ENCODE measurements at places on chromosomes 7 and 10.

DNA sequence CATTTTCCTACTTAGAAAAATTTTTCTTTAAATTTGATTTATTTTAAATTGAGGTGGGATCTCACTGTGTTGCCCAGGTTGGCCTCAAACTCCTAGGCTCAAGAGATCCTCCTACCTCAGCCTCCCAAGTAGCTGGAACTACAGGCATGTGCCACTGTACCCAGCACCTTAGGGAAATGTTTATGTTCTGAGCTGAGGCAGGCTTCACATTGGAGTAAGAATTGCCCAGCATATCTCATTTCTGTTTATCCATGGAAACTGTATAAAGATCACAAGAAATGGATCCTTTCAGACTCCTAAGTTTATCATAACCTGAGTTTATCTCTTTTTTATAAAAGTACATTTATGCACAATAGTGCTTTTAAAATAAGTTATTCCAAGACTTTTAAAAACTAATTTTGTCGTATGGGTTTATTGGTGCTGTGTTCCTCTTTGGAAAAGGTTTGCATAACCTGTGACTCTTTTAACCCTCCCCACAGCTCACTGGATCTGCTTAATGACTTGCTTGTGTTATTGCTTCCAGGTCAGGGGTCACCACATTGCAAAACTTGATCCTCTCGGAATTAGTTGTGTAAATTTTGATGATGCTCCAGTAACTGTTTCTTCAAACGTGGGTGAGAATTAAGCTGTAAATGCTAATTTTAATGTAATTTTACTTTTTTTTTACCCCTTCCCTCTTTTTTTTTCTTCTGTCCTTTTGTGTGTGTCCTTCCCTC lies 40.7 kb downstream of the OGDH start:
- DNase-seq: no peak

DNA sequence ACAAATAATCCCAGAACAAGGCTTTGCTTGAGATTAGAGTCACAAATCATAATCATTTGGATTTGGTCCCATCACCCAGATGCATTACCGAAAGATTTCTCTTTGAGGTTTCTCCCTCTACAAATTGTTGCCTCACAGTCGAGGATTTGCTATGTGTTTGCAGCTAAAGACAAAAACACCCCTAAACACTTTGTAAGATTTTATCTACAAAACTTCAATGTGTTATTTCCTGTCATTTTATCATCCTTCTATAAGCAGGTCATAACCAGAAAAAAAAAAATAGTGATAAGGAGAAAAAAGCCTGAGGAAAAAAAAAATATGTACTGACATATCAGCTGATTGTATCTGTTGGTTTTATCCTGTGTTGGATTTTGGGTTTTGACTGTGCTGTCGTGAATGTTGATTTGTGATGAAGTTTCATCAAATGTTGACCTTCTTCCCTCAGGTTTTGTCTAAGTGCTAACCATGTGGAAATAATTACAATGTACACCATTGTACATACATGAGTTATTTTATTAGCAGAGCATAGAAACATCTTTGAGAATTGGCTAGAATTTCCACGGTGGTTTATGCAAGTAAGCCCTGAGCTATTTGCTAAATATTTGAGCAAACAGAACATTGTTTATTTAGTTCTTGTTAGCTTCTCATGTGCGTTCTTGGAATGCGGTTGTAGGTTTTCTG lies 274.4 kb downstream of the NEBL start:
- DNase-seq: peak; percentile 20

DNA sequence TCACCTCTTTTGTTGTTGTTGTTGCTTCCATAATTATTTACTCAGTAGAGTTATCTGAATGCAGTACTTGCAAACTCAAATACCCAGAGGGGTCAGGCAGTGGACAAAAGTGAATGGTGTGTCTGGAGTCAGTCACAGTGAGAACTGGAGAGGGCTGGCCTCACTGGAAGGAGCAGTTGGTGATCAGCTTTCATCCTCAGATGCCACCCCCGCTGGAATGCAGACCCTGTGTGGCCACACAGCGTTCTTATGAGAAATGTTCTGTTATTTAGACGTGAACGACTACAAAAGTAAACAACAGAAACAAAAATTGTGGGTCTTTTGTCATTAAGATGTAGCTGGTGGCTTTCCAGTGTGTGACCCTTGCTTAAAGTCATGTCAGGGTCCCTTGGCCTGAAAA lies 29.6 kb upstream of the VPS41 start:
- DNase-seq: no peak

- DNase-seq: no peak
Measured at GRCh38 chr7:90474284-90475210, 5.1 kb downstream of the PTTG1IP2 start.

GRCh38 chr7:131110297-131111080 lies 217.2 kb upstream of the MKLN1 start:
- DNase-seq: peak; percentile 38

DNA sequence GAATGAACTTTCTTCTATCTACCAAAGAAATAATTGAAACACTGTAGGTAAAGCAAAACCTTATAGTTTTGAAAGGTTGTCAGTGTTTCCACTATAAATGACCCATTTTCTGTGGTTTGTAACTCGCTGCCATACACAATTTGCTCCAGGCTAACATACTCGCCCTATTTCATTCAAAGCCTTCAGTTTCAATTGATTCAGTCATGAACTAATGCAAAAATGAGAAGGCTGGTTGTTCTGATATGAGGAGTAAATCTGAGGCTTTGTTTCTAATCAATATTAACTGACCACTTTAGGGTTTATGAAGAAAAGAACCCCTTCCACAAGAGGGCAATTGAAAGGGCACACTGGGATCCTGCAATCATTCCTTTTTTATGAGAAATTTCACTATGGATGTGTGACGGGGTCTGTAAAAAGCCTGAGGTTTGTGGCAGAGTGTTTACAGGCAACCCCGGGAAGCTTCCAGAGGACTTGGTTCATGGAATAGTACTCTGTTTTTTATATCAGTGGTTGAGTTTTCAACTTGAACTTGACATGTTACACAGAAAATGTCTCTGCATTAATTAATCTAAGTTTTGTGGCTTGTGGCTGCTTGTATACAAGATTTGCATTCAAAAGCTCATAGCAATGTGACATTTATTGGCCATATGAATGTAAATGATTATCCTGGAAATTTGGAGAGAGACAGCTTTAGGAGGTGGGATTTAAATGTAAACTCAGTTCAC lies 133.2 kb downstream of the NRP1 start:
- DNase-seq: no peak

DNA sequence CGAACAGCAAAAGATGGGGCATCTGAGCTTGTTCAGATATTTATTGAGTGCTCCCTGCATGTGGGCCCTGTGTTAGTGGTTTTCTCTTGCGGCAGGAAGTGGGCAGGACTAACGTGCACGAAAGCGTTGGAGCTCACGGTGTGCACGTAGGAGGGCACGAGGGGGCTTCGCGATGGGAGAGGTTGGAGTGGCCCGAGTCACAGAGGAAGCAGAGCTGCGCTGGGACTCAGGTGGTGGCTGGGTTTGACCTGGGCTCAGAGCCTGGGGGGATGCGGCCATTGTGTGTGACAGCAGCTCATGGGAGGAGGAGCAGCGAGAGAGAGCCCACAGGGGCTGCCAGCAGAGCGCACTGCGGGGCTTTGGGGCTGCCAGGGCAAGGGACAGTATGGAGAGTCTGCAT lies 7.7 kb downstream of the ZSCAN25 start:
- DNase-seq: no peak

GRCh38 chr7:155591055-155591775 lies 44.9 kb upstream of the CNPY1 start:
- DNase-seq: no peak

GRCh38 chr10:81040940-81041339 lies 503.2 kb downstream of the SH2D4B start:
- no peak for DNase-seq

GRCh38 chr7:115940460-115941060 lies 90.0 kb downstream of the TFEC start:
- no peak for DNase-seq

Measured in NCI-H2081 (cell line).